ENCODE measurements at places on chromosomes 6 and 20.

GRCh38 chr6:56727097-56727850, 84.6 kb upstream of the DST start:
- no peak for DNase-seq

DNA sequence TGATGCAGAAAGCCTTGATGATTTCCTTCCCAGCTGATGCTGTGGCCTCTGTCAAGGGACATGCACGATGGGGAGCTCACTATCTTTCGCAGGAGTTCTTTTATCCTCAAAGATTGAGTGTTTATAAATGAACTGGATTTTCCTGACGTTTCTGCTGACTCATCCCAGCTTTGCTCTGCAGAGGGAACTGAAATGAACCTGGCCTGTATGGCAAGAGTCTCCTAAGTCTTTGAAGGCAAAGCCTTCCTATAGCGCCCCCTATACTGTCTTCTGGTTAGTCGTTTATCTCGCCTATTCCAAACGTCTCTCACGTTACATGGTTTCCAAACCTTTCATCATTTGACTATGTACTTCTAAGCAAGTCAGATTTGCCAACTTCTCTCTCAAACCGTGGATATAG, 565.3 kb downstream of the KIF16B start:
- DNase-seq = no peak

DNA sequence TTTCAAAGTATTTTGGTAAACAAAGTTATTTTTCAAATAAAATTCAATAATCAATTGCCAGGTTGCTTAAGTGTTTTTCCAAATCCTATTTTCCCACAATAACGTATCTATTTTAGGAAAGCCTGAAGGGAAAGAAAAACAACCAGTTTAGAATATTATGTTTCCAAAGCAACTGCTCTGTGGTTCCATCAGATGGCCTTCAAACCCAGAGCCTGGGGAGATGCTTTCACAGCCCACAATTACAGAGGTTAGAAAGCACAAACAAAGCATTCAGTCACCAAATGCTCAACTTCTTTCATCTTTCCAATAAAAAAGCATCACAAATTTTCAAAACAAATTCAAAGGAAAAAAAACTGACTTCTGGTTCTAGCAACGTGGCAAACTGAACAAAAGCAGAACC, 66.0 kb downstream of the ELOVL5 start:
- no peak for DNase-seq

DNA sequence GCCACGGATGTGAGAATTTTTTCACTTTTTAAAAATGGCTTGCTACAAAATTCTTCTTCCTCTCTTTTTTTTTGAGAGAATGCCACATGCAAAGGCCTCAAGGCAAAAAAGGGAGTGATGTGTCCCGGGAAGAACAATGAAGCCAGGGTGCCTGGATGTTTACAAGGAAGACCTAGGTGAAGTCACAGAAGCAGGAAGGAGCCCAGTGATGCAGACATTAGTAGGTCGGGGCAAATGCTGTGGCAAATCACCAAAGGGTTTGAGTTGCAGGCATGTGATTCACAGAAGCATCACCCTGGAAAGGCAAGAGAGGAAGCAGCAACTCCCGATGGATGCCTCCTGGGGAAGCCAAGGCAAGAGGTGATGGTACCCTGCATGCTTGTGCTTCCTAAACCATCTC, 46.8 kb downstream of the FARS2 start:
- DNase-seq = no peak

- no peak for DNase-seq
These were observed 695.3 kb downstream of the MAFB start for GRCh38 chr20:39993742-39994141.

GRCh38 chr6:125655511-125655910, 93.9 kb upstream of the HEY2 start:
- DNase-seq = no peak

DNA sequence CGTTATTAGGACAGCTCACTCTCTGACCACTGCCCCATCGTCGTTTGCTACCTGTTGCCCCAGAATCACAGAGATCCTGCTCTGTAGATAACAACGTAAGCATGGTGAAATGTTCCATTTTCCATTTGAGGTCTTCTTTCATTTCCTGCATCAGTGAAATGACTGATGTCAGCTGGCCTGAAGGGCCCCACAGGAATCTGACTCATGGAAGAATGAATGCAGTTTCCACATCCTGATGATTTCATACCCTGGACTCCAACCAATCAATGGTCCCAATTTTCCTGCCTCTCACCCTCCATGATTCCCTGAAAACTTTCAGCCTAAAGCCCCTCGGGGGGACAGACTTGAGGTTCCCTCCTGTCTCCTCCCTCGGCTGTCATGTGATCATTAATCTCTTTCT, 394.4 kb upstream of the CDH4 start:
- DNase-seq = no peak

Measured in activated CD4-positive, alpha-beta T cell treated with anti-CD3 and anti-CD28 coated beads, Interleukin-2, amount 50 U/mL, for 48 hours (primary cell).